Activated gamma-delta T cell treated with anti-CD3 and anti-CD28 coated beads, Interleukin-2, amount 50 U/mL, for 16 hours (primary cell): ENCODE measurements at places on chromosomes 2 and 18.
A peak's percentile ranks its signal among the peaks of the same experiment; 100 is the strongest.

DNA sequence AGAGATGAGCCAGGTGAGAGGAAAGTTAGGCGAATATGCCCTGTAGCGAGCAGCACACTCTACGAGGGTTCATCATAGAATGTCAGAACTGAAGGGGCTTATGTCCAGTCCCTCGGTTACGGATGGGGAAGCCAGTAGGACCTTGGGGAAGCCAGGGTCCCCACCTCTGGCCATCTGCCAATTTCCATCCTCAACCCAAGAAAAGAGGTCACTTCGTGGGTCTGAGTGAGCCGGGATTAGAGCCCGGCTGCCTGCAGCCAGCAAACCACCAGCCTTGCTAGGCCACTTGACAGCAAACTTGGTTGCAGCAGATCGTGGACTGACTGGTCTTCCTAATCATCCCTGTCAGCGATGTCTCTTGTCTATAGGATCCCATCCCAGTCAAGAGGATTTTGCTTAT is 11.4 kb downstream of the CIB4 start:
- no peak for DNase-seq

DNA sequence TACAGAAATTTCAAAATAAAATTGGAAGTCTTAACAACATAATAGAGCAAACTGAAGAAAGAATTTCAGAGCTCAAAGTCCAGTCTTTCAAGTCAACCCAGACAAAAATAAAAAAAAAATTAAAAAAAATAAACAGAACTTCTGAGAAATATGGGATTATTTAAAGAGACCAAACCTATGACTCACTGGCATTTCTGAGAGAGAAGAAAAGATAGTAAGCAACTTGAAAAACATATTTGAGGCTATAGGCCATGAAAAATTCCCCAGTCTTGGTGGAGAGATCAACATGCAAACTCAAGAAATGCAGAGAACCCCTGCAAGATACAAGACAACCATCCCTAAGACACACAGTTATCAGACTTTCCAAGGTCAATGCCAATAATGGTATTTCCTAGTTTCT is 167.4 kb downstream of the RNF144A start:
- no peak for DNase-seq

- no peak for DNase-seq
These were observed 24.9 kb downstream of the MTCL1 start for GRCh38 chr18:8730080-8730827.

DNA sequence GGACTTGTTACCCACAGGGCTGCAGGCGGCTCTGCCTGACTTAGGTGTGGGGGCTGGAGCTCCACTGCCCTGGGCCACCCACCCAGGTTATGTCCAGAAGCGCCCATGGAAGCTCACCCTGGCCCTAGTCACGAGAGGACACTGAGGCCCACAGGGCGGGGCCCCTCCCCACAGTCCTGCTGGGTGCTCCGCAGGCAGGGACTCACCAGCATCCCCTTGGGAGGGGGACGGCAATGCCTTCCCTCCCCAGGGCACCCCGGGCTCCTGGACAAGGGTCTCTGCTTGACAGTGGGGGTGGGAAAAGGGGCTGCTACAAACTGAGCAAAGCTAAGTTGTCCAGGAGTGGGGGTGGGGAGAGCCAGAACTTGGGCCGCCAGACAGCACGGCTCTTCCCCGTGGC is 60.5 kb downstream of the AQP12A start:
- DNase-seq, result no peak

GRCh38 chr2:38000485-38001222 is 75.3 kb downstream of the CYP1B1 start:
- no peak for DNase-seq

GRCh38 chr18:44945888-44946401 is 265.3 kb downstream of the SETBP1 start:
- DNase-seq, result no peak

DNA sequence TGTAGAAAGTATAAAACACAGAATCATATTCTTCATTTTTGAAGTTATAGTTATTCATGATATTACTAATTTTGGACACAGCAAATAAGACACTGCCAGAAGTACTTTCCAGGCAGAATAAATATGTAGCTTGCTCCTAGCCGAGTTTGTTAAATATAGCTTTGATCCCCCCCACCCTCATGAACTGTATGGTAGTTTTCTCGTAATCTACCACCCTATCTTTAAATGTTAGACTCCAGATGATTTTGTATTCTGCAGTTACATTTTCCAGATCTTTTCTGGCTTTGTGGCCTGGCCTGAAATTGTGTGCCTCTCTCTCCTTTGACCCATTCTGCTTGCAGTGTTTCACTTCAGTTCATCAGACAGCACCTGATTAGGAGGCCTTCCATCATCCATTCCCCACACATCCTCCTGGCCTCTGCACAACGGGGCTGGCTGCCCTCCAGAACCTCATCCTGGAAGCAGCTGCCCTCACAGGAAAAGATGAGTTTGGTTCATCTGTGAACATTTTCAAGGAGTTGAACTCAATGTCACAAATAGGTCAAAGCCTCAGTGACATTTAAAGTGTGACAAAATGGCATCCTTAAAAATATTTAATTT is 4.7 kb upstream of the KCNJ3 start:
- DNase-seq, result no peak

DNA sequence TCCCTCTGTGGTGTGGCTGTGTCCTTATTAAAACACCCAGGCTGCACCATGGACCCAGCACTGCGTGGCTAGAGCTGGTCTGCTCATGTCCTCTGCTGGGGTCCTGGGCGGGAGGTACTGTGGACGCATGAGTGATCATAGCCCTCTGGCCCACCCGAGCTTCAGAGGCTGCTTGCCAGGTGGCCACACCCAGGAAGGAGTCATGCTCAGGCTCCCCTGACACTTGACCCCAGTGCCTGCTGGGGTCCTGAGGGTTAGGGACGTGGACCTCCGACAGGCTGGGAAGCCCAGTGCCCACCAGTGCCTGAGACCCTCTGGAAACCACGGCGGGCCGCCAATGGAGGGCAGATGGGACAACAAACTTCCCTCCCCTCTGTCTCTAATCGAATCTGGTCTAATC is 66.3 kb upstream of the HS6ST1 start:
- no peak for DNase-seq

DNA sequence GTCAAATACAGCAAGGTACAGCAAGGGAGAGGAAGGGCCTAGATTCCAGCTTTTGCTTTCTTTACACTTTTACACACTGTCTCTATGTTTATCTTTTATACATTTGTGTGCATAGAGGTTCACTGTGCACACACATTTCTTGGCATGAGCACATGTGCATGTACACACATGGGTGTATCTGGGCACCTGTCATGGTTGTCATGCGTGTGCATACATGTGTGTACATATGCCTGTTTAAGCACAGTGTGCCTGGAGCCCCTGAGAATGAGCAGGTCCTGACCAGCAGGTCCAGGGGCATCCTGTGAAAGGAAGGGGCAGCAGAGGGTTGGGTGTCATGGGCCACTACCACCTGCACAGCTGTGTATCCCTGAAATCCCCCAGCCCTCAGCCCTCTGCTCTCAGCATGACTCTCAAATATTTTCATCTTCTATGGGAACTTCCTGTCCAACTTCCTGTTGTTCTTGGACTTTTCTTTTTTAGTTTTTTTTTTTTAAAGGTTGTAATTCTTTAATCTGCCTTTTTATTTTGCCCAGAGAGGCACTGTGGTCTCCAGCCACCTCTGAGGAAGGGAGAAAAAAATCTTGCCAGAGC is 97.0 kb upstream of the EPAS1 start:
- no peak for DNase-seq

GRCh38 chr2:160411955-160412354 is 81.7 kb downstream of the RBMS1 start:
- DNase-seq, result no peak

- no peak for DNase-seq
These were observed 34.1 kb upstream of the ANKRD62 start for GRCh38 chr18:12059334-12060181.

- no peak for DNase-seq
These were observed 2.4 kb downstream of the MOGAT1 start for GRCh38 chr2:222673883-222674282.

DNA sequence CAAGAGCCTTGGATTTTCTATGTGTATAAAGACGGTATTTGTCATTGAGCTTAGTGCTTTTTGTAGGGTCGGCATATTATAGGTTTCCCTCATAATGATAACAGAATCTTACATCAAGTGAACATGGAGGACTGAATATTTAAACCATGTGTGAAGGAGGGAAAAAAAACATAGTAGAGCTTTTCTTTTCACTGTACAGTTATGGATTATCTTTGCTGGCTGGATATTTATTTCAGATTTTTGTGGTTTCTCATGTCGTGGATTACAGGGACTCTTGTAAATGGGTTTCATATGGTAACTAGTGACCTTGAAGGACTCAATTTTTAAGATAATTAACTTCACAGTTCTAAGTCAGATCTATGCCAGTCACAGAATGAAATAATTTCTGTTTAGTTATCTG is 330.2 kb upstream of the NRP2 start:
- no peak for DNase-seq

DNA sequence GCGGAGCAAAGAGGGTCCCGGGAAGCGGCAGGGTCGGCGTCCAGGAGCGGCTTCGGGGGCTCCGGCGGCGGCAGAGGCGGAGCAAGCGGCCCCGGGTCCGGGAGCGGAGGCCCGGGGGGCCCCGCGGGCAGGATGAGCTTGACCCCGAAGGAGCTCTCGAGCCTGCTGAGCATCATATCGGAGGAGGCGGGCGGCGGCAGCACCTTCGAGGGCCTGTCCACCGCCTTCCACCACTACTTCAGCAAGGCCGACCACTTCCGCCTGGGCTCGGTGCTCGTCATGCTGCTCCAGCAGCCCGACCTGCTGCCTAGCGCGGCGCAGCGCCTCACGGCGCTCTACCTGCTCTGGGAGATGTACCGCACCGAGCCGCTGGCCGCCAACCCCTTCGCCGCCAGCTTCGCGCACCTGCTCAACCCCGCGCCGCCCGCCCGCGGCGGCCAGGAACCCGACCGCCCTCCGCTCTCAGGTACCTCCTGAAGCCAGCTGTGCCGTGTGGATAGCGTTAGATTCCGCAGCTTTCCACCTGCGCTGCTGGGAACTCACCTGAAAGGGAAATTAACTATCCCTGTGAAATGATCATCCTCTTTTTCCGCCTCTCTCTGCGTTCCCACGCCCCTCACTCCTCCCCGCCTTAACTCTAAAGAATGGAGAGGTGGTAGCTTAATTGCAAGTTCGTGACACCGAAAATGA is 472 bp downstream of the CNOT11 start:
- DNase-seq, result peak; percentile 65

GRCh38 chr2:127066942-127067341 is 40.0 kb downstream of the BIN1 start:
- no peak for DNase-seq

- no peak for DNase-seq
These were observed 511.4 kb downstream of the RNF144A start for GRCh38 chr2:7428454-7429204.

GRCh38 chr2:25707927-25708590 is 34.7 kb upstream of the DTNB start:
- DNase-seq, result no peak

GRCh38 chr2:1756456-1756855 is 12.1 kb upstream of the PXDN start:
- no peak for DNase-seq

GRCh38 chr2:67649331-67650261 is 252.5 kb downstream of the ETAA1 start:
- DNase-seq, result no peak

DNA sequence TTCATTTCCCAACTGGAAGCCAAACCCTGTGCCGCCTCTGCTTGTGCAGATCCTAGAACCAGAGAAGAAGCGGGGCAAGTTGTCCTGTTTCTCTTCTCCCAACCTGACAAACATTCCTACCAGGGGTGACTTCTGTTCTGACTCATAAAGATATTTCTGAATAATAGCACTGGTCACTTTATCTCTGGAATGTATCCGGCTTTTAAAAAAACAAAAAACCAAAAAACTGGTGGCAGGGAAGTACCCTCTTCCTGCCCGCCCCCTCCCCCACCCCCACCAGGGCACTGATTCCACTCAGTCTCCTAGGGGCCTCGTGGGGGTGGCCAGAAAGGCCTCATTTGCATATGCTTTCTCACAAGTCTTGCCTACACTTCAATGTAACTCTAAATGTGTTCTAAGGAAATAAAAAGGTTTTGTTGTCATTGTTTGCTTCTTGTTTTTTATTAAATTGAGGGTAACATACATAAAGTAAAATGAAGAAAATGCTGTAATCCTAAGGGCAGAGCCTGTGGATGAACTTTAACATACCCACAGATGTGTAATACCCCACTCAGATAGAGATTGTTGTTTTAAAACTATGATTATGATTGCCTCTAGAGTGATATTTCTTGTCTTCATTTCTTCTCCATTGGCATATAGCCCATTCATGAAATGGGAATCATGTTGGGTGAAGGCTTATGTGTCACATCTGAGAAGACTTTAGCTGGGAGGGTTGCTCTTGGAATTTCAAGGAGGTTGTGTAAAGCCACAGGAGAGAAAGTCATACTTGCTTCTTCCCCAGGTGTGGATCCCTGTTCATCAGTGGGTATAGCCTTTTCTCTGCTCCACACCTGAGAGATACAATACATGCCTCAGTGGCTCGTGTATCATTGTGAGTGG is 5.3 kb upstream of the FOSL2 start:
- no peak for DNase-seq

DNA sequence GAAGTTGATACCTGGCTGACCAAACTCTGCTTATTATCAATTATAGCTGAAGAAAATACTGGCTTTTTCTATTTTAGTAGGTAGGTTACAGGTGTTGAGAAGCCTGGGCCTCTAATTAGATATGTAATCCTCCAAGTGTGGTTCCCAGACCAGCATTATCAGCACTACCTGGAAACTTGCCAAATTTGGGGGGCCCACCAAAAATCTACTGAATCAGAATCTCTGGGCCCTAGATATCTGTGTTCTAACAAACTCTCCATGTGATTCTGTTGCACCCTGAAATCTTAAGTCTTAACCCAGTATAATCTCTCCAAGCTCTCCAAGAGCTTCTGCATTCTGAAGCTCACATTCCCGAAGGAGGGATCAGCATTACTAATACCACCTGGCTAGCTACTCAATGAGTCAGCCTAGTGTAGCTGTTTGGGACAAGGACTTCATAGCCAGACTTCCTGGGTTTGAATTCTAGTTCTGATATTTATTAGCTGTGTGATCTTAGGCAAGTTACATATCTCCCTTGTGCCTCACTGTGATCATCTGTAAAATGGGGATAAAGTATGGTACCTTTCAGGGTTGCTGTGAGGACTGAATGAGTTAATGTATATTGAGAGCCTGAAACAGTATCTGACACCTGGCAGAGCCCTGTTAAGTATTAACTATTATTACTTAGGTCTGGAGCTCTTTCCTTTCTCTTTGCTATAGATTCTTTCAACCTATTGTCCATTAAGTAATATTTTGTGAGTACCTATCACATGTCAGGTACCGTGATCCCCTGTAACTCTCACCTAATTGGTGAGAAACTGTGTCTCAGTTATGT is 94.1 kb upstream of the CD302 start:
- no peak for DNase-seq

DNA sequence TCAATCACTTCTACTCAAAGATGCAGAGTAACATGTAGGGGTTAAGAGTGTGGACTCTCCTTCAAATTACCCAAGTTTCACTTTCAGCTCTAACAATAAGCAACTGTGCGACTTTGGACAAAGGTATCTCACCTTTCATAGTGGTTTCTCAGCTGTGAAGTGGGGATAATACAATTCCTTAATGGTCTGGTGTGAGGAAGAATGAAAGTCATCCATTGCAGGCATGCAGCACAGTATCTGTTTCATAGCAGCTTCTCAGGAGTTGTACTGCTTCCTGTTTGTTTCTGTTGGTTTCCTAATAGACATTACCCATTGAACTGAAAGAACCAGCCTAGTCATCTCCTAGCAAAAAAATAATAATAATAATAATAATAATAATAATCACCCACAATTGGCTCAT is 74.4 kb downstream of the DDX18 start:
- no peak for DNase-seq
